CD14-positive monocyte (primary cell): ENCODE measurements at places on chromosomes 12 and 14. TPM values are rescaled to one million over a fixed set of nuclear protein-coding genes. Genes with fewer than 3 reads are reported as not detected.

The CNTN1 gene
- polyA plus RNA-seq: not detected

The LRRIQ1 gene
- not detected for polyA plus RNA-seq

The SERPINA12 gene
- polyA plus RNA-seq: not detected in 2 replicates

The KRT3 gene
- polyA plus RNA-seq: not detected

The TM7SF3 gene
- 71.7 TPM for polyA plus RNA-seq

The ANKS1B gene
- polyA plus RNA-seq: not detected in 2 replicates

The FGF6 gene
- polyA plus RNA-seq: not detected

The AP5M1 gene
- 7.0 and 15.3 TPM in 2 replicates for polyA plus RNA-seq

The GARIN6 gene
- polyA plus RNA-seq: not detected in 2 replicates

The ANKRD33 gene
- not detected for polyA plus RNA-seq

The KIF5A gene
- not detected for polyA plus RNA-seq

The SLC25A47 gene
- polyA plus RNA-seq: not detected

The CLEC14A gene
- polyA plus RNA-seq: not detected

The B4GALNT3 gene
- 0.03 and 0.09 TPM in 2 replicates for polyA plus RNA-seq

GRCh38 chr14:34165847-34166350 lies 215.0 kb upstream of the EGLN3 start:
- DNase-seq: no peak

DNA sequence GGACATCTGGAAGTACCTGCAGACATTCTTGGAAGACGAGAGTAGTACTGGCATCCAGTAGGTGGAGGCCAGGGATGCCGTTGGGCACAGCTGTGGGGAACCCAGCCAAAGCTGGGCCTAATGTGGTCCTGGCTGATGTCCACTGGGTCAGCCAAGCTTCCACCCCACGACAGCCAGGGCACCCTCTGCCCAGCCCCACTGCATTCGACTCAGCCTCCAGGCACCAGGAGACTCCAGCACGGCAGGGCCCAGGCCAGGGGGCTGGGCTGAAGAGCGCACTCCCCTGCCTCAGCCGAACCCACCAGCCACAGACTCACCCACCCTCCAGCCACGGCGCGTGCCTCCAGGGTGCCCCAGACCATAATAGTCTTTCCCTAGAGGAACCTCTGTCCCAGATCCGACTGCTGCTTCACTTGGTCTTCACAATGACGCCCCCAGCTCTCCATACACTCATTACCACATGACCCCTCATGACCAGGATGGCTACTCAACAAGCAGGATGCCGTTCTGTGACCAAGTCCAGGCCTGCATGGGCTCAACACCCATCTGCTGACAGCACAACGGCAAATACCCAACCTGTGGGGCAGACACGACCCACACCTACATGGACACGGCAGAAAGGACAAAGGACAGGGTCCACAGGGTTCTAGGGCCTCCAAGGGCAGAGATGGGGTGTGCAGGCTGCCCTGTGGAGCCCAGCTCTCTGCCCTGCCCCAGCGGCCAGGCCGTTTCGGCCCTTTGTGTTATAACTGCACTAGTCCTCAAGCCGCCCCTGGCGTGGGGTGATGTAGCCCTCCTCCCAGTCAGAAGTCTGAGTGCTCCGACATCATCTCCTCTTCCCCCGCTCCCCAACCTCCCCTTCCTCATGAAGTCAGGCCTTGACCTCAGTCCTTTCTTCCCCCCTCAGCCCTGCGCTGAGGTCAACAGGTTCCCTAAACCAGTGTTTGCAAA lies 22.8 kb downstream of the ITPK1 start:
- no peak for DNase-seq

GRCh38 chr12:107386569-107386968 lies 293.2 kb upstream of the CRY1 start:
- no peak for DNase-seq

DNA sequence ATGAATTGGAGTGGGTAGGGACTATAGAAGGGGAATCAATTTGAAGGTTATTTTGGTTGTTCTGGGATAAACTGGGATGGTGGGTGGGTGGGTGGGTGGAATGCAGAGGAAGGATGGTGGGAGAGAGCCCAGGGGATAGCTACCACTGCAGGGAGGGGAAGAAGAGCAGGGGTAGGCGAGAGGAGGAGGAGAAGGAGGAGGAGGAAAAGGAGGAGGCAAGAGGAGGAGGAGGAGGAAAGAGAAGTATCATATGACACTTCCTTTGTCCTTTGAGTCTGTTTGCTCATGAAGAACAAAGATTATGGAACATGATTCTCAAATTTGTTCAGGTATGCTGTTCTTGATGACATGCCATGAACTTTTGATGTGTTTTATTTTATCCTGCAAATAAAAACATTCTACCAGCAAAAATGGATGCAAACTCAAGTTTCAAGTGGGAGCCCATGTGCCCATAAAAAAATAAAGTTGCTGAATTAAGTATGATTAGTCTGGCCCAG lies 4.1 kb upstream of the BEST3 start:
- DNase-seq: no peak

- DNase-seq: no peak
These were observed 52.7 kb upstream of the SYNE2 start for GRCh38 chr14:63800083-63800482.

DNA sequence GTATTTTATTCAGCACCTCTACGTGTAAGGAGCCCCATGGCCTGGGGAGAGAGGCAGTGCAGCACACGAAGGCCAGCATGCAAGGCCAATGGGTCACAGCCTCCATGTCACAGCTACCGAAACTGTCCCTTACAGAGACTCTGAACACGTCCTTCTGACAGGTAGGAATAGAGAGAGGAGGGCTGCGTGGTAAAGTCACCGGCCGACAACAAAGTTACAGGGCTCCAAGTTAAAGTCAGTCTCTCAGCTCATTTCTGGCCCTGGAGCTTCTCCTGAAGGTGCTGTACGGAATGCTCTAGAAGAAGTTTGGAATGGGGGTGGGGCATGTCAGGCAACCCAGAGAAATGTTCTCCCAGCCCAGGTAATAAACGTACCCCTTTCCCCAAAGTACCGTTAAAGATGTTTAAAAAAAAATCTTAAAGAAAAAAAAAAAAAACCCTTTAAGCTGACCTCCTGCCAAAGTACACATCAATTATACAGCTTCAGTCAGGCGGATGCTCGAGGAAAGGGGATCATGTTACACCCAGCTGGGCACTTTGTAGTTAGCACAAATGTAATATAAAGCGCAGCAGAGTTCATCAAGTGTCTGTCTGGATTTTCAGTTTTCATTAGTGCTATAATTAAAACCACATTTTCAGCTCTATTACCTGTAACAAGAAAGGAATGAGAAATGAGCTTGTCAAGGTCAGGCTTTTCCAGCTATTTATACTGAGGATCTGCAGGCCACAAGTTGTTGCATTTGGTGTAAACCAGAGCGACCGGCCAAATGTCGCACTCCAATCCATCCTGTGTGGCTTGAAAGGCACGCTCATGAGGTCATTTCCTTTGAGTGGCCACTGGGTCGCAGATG lies 53.3 kb upstream of the CDKN3 start:
- DNase-seq: no peak

- DNase-seq: no peak
These were observed 12.8 kb upstream of the FGF23 start for GRCh38 chr12:4392223-4392742.

GRCh38 chr14:98404811-98405210 lies 867.2 kb downstream of the BCL11B start:
- DNase-seq: no peak

GRCh38 chr12:108738170-108738569 lies 6.9 kb upstream of the CORO1C start:
- DNase-seq: no peak

GRCh38 chr12:60266381-60266852 lies 670.6 kb downstream of the SLC16A7 start:
- DNase-seq: no peak

DNA sequence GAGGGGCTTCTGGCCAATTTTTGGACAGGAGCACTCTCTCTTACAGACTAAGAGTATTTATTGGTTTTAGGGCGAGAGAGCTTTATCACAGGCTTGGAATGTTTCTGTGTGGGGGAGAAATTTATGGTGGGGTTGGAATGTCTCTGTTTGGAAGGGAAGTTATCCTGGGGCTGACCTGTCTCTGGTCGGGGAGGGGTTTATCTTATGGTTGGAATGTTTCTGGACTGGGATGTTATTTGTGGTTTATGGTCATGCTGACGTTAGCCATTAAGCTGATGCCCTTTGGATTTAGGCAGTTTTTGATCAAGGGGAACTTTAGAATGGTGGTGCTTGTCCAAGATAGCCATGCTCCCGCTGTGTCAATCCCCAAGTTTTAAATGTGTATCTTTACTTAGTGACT lies 614.8 kb downstream of the DIO2 start:
- no peak for DNase-seq

- DNase-seq: no peak
These were observed 198.0 kb downstream of the CACNA1C start for GRCh38 chr12:2250797-2251196.

DNA sequence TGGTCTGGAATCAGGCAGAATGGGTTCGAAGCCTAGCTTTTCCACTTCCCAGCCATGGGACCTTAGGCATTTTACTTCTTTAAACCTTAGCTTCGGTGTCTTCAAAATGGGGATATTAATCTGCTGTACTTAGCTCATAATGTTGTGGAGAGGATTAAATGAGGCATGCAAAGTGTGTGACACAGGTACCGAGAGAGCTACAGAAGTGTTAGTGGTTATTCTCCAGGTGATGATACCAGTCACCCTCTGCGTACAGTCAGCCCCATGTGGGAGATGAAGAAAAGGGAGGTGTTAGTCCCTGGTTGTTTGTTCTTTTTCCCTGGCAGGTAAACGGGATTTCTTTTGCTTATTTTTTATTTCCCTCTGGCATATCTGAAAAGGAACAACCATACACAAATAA lies 212.1 kb downstream of the PHLDA1 start:
- no peak for DNase-seq

DNA sequence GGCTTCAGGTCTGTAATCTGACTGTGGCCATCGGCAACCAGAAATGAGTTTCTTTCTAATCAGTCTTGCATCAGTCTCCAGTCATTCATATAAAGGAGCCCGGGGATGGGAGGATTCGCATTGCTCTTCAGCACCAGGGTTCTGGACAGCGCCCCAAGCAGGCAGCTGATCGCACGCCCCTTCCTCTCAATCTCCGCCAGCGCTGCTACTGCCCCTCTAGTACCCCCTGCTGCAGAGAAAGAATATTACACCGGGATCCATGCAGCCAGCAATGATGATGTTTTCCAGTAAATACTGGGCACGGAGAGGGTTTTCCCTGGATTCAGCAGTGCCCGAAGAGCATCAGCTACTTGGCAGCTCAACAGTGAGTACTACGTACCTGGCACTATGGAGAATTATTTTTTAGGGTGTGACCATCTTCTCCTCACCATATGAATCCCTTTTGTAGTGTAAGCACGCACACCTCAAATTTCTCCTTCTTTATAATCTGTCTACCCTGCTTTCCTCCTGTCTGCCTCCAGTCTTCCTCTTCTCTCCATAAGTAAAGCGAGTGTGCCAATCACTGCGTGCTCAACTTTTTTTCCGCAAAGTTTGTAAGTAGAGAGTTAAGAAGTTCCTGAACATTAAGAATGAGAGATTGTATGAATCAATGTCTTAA lies at the start of gene TPH2:
TSS of gene TPH2 (plus strand) at position 118 of the 658 bp plus-strand sequence. CDS start at position 260, 142 bp downstream.
- DNase-seq: peak; percentile 10

GRCh38 chr14:76834241-76834661 lies 8.0 kb downstream of the LRRC74A start:
- no peak for DNase-seq

DNA sequence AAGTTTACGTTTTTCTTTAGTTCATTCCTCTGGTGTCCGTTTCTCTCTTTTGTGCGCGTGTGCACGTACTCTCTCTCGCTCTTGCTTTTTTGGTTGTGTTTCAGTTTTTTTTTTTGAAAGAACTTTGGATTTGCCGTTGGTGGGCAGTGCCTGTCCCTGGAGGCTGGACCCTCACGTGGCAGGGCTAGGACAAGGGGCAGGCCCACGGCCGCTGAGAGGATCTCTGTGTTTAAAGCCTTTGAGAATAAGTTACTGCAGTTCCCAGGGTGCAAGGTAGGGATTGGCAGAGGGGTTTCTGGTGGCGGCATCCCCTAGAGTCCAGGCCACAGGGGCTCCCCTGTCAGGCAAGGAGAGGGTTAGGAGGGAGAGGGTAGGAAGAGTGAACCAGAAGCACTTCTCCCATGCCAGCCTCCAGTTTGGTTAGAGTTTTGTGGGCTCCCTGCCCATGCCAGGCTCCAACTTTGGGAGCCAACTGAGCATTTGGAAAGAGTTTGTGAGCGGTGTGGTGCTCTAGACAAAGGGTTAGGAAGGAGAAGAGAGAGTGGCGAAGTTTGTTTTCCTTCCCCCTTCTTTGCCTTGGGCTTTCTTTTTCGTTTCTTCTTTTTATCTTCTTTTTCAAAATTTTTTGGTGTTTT lies 30.5 kb downstream of the ZFHX2 start:
- no peak for DNase-seq

- DNase-seq: no peak
These were observed 218.8 kb downstream of the KITLG start for GRCh38 chr12:88361493-88361892.

GRCh38 chr12:95179011-95179410 lies 38.3 kb downstream of the FGD6 start:
- DNase-seq: no peak

GRCh38 chr14:43165651-43166050 lies 1341.4 kb downstream of the FSCB start:
- DNase-seq: no peak
